ENCODE measurements at places on chromosomes 3 and 15.

GRCh38 chr15:37109872-37110572 is 9.7 kb upstream of the MEIS2 start:
- no peak for DNase-seq

- no peak for DNase-seq
Observed at GRCh38 chr3:176275113-176275512, 922.2 kb downstream of the TBL1XR1 start.

- DNase-seq: no peak
Observed at GRCh38 chr3:4591669-4592068, 98.5 kb downstream of the ITPR1 start.

DNA sequence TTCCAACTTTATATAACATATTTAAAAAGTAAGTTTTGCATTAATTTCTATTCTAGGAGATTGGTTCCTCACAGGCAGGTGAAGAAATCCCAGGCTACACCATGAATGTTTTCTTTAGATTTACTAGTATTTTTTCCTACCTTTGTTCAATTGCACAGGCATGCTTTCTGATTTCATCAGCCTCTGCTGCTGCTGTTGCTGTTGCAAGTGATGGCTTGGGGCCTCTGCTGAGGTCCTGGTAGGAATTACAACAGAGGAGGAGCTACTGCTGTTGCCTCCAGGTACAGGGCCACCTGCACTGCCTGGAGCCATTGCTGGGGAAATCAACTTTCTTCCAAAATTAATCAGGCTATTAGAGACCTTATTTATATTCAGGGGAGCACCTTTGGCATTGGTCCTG is 353.3 kb downstream of the PLCL2 start:
- DNase-seq: no peak

GRCh38 chr15:25335279-25335678 is 103.5 kb downstream of the UBE3A start:
- DNase-seq: no peak

DNA sequence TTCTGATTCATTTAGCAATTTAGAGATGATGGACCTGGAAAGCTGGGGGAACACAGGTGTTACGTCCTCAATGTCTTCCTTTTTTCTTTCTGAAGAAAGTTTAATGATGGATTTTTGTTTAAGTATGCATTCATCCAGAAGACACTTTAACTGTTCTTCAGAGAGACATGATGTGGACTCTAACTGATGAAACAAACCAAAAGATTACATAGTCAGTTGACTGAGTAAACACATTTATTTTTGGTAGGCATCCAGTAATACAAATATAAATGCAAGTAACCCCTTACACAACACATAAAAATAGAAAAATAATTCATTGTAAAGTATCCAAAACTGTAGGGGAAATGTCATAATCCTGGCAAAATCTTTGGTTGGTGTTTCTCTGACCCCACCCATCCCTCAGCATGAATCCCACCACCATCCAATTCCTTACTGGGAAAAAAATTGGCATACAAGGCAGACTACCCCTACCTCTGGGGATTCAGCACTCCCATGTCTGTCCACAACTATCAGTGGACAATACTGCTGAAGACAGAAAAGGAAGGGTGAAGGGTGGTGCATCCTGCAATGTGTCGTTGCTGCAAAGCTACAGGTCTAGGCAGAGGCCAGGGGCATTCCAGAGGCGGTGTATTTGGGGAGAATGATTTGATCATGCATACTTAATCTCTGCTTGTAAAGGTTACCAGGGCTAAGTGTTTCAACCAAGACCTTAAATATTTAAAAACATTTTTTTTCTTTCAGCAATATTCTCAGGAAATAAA is 37.4 kb downstream of the THBS1 start:
- DNase-seq: no peak

- DNase-seq: no peak
Observed at GRCh38 chr3:130907966-130908365, 14.1 kb downstream of the ATP2C1 start.

GRCh38 chr3:116139641-116140040 is 305.6 kb downstream of the LSAMP start:
- DNase-seq: no peak

GRCh38 chr3:9347887-9348286 is 15.0 kb upstream of the THUMPD3 start:
- no peak for DNase-seq

GRCh38 chr3:122931636-122932035 is 95.9 kb downstream of the SEMA5B start:
- DNase-seq: no peak

GRCh38 chr3:112374333-112374734 is 41.4 kb downstream of the CD200 start:
- DNase-seq: no peak

DNA sequence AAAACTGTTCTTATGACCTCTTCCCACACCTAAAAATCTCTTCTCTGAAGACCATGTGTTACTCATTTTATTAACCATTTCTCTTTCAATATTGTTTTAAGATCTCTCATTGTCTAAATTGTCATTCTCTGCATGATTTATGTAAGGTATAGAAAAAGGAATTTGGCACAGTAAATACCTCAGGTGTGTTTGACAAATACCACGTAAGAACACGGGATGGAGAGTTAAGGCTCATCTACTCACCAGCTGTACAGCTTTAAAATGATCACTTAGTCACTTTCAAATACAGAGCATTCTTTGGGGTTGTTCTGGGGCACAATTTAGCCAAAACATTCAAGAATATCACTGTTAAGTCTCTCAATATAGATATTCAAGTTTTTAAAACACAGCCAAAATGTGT is 627.1 kb downstream of the MCTP2 start:
- DNase-seq: no peak

DNA sequence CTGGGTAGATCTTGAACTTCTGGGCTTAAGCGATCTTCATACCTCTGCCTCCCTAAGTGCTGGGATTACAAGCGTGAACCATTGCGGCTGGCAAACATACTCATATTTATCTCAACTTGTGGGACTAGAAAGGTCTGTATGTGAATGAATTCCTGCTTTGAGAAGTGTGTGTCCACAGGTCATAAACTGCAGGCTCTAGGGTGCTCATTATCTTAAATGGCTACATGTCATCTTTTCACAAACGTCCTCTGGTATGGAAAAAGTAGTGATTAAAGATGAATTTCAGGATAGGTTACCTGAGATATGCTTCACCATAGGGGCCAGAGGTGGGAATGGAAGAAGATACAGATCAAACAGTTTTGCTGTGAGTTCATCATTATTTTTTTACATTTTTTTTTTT is 7.8 kb upstream of the HDAC11 start:
- no peak for DNase-seq

GRCh38 chr3:102512734-102513504 is 78.1 kb downstream of the ZPLD1 start:
- no peak for DNase-seq

DNA sequence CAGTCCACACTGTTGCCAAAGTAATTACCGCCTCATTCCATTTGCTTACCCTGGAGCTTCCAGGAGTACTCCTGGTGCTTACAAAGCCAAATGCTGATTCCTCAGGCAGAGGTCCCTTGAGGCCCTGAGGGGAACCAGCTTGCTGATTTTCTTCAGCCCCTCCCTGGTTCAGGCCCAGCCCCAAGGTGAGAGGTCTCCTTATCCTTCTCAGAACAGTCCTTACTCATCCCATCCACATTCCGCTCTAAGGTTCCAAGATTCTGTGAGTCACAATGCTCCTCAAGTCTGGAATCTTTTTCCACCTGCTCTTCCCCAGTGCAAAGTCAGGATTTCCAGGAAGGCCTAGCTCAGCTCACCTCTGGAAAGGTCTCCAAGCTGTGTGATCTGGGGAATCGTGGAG is 1.8 kb upstream of the ATP10A start:
- DNase-seq: no peak

- no peak for DNase-seq
Observed at GRCh38 chr15:32698773-32699390, 18.9 kb upstream of the GREM1 start.

GRCh38 chr3:186990878-186991308 is 60.6 kb downstream of the ST6GAL1 start:
- no peak for DNase-seq

GRCh38 chr3:18046131-18046915 is 303.9 kb upstream of the TBC1D5 start:
- DNase-seq: no peak

DNA sequence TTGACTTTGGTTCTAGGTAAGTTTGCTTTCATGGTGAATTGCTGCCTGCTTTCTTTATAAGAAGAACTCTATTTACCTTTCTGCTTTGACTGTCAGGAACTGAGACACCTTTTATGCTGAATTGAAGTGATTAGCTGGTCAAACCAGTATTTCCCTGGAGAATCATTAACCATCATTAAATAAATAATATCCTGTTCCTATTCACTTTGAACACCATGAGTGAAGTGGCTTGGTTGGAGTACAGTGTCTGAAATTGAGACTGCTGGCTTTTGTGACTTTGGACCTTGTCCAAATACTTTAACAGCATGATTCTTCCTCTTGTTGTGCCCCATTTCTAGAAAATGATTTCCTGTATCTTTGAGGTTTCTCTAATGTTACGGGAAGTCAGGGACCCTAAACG is 5.6 kb upstream of the TMEM62 start:
- no peak for DNase-seq

- no peak for DNase-seq
Observed at GRCh38 chr3:47015151-47015550, 35.7 kb downstream of the NBEAL2 start.

DNA sequence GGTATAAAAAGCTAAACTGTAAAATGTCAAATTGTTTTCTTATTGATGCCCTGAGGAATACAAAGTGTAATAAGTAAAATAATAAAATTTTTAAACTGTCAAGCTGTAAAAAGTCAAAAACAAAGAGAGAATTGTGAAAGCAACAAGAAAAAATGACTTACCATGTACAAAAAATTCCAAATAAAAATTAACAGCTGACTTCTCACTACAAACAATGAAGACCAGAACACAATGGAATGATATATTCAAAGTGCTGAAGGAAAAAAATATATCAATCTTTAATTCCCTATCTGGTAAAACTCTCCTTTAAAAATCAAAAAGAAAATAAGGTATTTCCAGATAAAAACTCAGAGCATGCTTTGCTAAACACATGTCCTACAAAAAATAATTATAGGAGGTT is 883.5 kb downstream of the IGSF11 start:
- no peak for DNase-seq

GRCh38 chr3:172192830-172193415 is 153.5 kb downstream of the FNDC3B start:
- no peak for DNase-seq

DNA sequence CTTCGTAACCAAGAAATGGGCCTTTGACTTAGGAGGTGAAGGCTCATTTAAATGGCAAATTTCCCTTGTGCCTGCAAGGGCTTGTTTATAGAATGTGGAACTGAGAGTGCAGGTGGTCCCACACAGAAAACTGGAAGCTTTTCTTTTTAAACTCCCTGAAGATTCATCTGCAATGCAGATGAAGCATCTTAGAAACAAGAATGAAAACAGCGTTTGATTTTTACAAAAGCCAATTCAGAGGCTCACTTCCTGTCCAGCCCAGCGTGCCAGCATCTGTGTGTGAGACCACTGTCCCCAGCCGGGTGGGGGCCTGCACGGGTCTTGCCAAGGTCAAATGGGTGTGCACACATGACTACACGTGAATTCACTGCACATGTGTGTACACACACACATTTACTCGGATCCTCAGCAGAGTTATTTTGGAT is 94.7 kb downstream of the LINGO1 start:
- DNase-seq: no peak

DNA sequence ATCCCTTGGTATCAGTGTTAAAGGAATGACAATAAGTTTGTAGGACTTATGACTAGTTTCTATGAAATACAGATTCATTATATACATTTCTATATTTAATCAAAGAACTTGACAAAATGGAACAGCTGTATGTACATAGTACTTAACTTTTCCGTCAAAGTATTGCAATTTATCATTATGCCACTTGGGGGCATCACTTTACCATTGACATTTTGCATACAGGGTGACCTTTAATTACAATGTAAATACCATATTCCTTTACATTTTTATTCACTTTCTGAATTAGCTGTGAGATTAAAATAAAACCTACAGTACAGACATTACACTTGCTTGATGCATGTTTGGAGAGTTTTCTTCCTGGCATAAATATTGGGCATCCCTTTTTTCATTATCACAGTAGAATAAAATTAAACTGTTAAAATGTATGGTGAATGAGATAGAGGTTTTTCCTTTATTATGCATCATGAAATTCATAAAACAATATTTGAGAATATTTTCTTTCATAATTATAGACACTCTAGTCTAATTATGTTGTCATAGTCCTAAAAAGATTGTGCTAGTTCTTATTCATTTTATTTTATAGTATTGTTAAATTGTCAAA is 6.9 kb downstream of the NEK11 start:
- DNase-seq: no peak

DNA sequence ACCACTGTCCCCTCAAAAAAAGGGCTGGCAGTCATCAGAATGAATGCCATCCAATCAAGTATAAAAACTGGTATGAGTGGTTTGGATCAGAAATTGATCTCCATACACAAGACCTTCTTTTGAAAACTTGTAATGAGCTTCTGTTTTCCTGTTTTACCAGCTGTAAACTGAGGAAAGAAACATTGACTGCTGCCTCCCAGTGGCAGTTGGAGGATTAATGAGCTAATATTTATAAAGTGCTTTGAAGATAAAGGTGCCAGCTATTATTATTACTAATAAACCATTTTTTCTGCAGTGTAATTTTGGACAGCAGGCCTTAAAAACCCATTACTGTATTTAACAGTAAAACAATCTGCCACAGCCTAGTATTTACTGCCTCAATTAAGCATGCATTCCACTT is 11.4 kb downstream of the CHL1 start:
- no peak for DNase-seq

DNA sequence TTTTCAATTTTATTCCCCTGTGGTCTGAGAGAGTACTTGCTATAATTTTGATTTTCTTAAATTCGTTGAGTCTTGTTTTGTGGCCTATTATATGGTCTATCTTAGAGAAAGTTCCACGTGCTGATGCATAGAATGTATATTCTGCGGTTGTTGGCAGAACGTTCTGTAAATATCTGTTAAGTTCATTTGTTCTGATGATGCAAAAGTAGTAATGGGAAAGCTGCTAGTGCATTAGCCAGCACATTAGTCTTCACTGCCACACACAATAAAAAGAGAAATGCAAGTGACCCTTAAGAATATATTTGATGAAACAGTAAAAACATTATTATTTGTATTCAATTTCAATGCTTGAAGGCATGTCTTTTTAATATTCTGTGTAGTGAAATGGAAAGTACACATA is 84.8 kb downstream of the GTPBP8 start:
- no peak for DNase-seq

DNA sequence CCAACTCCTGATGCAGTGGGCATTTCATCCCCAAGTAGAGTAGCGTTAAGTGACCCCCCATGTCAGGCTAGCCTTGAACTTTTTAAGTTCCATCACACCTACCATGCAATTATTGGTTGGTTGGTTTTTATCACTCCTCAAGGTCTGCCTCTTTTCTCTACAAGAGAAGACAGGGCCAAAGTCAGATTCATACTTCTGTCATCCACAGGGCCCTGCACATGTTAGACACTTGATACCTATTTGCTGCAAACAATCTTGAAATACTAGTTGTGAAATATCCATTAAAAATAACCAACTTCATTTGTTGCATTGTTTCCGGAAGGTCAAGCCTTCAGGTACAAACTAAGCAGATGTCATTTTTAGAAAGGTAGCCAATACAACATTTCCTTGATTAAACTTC is 1.2 kb downstream of the CMSS1 start:
- DNase-seq: no peak

GRCh38 chr15:62989366-62990055 is 53.0 kb upstream of the TPM1 start:
- no peak for DNase-seq
